Globus pallidus (tissue), 1 donor: ENCODE measurements at places on chromosomes 5 and 9.

DNA sequence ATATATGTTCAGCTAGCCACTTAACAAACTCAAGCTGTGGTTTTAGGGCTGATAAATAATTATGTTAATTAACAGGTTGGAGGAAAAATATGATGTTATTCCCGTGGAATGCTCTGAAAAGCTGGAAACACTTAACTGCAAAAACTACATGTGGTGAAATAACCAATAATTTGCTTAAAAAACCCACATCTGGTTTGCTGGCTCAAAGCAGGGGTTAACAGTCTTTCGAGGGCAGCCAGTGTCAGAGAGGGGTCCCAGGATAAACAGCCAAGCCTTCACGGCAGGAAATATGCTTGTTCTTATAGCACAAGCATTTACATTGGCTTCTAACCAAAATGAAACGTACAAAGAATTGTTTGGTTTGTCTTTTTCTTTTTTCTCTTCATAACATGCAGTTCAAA is 254.0 kb upstream of the GAS1 start:
- DNase-seq = no peak

GRCh38 chr5:90476391-90476790 is 1.7 kb downstream of the POLR3G start:
- DNase-seq = no peak

- no peak for DNase-seq
Measured at GRCh38 chr5:35900972-35901695, 37.3 kb downstream of the CAPSL start.

DNA sequence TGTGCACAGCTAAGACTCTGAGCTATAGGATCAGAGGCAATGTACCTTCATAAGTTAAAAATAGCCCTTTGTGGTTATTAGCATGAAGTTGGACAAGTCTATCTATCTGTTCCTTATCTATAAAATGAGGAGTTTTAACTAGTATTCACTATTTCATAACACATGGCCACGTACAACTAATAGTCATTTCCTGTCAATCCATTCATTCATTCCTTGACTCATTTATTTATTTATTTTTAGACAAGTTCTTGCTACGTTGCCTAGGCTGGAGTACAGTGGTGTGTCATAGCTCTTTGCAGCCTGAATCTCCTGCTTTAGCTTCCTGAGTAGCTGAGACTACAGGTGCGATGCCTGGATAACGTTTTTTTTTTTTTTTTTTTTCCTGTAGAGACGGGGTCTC is 92.1 kb downstream of the NR3C1 start:
- no peak for DNase-seq

DNA sequence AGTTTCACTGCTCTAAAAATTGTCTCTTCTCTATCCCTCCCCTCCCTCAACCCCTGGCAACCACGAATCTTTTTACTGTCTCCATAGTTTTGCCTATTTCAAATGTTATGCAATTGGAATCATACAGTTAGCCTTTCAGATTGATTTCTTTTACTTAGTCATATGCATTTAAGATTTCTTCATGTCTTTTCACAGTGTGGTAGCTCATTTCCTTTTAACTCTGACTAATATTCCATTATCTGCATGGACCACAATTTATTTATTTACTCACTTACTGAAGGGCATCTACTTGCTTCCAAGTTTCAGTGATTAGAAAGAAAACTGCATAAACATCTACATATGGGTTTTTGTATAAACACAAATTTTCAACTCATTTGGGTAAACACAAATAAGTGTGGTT is 372.3 kb downstream of the CDH18 start:
- DNase-seq = no peak

DNA sequence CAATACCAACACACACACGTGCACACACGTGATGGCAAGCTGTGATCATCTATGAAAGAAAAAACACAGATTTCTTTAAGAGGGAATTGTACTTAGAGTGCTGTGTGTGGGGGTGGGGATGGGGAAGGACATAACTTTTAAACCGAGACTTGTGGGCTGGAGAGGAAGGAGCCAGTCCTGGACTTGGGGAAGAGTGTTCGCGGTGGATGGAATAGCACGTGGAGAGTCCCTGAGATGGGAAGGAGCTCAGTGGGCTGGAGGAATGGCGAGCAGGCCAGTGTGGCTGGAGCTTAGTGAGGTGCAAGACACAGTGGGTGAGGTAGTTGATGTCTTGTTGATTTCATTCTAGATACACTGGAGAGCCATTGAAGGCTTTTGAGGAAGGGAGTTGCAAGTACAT is 78.5 kb downstream of the RGS3 start:
- no peak for DNase-seq

- no peak for DNase-seq
Measured at GRCh38 chr5:173423452-173424117, 95.4 kb upstream of the STC2 start.

- no peak for DNase-seq
Measured at GRCh38 chr5:158751961-158752655, 347.6 kb downstream of the EBF1 start.

DNA sequence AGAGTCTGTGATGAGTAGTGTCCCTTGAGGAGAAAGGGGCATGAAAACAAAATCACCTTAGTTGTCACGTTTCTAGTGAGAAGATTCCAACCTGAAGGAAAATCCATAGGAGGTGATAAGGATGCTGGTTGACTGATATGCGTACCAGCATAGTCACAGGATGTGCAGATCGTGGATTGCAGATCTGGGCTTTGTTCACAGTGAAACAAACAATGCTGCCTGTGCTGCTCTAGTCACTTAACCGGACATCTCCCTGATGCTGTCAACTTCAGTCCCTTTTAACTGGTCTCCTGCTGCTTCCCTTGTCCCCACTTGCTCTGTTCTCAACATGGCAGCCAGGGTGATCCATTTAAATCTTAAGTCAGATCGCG is 89.7 kb downstream of the IQGAP2 start:
- DNase-seq = no peak
